ENCODE measurements at places on chromosomes 12 and 14.

DNA sequence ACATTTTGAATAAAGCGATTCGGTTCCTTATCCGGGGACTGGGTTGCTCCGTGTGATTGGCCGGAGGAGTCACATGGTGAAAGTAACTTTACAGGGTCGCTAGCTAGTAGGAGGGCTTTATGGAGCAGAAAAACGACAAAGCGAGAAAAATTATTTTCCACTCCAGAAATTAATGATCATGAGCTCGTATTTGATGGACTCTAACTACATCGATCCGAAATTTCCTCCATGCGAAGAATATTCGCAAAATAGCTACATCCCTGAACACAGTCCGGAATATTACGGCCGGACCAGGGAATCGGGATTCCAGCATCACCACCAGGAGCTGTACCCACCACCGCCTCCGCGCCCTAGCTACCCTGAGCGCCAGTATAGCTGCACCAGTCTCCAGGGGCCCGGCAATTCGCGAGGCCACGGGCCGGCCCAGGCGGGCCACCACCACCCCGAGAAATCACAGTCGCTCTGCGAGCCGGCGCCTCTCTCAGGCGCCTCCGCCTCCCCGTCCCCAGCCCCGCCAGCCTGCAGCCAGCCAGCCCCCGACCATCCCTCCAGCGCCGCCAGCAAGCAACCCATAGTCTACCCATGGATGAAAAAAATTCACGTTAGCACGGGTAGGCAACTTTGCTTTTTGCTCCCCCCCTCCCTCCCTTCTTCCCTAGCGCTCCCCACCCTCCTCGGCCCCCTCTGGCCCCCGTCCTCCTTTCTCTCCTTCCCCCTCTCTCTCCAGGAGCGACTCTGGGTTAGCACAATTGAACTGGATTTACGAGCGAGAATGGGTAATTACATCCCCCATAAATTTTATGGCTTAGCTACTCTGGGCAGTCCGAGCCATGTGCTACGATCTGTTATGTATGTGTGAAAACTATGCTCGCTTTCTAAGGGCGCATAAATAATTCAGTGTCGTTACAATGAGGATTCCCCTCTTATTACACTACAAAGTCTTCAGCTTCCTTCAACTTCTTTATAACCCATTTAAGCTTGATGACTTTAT, at the start of gene HOXC4:
Gene HOXC4 (plus strand): TSS at position 85 of the 991 bp plus-strand sequence. CDS start 88 bp downstream, at position 173.
- peak; percentile 58 for DNase-seq

DNA sequence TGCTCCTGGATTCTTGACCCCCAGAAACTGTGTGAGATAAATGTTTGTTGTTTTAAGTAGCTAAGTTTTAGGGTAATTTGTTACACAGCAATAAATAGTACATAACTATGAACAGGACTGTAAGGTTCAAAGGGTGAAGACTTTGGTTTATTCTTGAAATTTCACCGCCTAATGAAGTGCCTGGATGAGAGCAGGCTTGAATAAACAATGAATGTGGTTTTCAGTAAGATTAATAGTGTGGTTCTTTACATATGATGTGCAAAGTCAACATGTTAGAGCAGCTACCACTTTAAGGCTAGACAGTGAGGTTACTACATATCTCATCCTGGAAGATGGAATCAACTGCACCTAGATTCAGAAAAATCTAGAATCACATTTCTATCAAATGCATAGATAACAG, 145.2 kb upstream of the BTG1 start:
- DNase-seq, result no peak

GRCh38 chr14:56131004-56131864, 13.0 kb downstream of the PELI2 start:
- no peak for DNase-seq

GRCh38 chr14:96039633-96040311, 610 bp downstream of the C14orf132 start:
- peak; percentile 44 for DNase-seq

DNA sequence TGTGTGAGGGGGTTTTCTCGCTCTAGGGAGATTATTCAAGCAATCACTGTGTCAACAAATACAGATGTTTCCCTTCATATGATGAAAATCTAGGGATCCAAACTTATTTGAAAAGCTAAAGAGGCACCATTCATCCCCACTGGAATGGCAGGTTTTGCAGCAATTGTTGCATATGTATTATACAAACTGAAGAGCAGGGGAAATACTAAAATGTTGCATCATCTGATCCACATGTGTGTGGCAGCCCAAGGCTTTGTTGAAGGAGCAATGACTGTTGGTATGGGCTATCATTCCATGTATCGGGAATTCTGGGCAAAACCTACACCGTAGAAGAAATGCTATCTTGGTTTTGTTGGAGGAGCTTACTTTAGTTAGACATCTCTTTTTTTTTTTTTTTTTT, 4.1 kb upstream of the PRPF40B start:
- DNase-seq, result no peak

- DNase-seq, result no peak
Observed at GRCh38 chr14:101928415-101928841, 35.9 kb upstream of the DYNC1H1 start.

- peak; percentile 71 for DNase-seq
Observed at GRCh38 chr12:57864442-57865083, 18.0 kb upstream of the CTDSP2 start.

DNA sequence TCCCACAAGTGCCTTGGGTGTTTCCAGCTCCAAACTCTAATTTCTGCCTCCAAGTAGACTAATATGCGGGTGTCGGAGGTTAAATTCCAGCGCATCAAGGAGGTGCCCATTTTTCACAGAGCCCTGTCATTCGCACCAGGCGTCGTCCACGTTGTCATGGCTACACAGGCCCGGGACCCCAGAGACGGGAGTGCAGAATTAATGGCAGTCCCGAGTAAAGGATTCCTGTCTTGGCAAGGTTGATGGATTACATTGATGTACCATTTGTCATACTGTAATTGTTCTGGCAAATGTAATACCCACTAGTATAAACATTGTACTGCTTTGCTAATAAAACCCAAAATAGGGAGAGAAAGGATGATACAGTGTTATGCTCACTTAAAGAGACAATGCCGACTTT, 222.9 kb upstream of the MYL2 start:
- DNase-seq, result no peak
